ENCODE measurements at places on chromosomes 6 and 20.

- DNase-seq = no peak
These were observed at the start of gene FOXA2 for GRCh38 chr20:22584522-22584921. TSS of gene FOXA2 (minus strand) at chr20:22584572. CDS start at chr20:22584278, 294 bp downstream.

- DNase-seq = peak; percentile 33
These were observed 378.4 kb downstream of the ARHGAP18 start for GRCh38 chr6:129331450-129332138.

GRCh38 chr20:61900011-61900944 lies 165.4 kb downstream of the TAF4 start:
- DNase-seq = no peak

DNA sequence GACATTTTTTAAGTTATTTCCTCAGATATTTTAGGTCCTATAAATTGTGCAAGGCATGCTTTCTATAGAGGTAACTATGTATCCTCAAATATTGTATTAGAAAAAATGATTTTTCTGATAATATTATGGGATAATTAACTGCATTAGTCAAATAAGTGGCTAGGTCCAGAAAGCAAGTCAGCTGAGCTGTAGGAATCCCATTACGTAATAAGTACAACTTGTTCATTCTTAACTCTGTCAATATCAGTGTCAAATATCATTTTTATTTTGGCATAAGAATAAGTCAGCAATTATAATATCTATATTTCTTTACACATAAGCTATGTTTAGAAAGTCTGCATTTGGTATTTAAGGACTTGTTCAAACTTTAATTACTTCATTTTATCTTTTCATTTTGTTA lies 830.9 kb upstream of the GJE1 start:
- no peak for DNase-seq

- DNase-seq = peak; percentile 17
These were observed 20.4 kb downstream of the HLA-G start for GRCh38 chr6:29847871-29848630.

DNA sequence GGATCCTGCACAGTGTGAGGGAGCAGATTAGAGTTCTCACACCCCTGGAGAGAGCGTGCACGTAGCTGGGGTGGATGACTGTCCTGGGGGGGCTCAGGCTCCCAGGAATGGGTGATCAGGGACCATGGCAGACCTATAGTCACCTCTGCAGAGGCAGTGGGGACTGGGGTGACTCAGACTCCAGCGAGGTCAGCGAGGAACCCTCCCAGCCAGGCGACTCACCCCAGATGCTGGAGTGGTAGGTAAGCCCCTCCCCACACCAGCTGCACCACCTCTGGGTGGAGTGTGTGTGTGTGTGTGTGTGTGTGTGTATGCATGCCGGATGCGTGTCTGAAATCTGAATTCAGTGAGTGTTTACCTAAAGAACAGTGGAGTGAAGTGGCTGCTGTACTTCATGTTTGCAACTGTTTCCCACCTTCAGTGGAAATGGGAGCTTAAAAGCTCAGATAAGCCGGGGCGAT lies 17.4 kb upstream of the GTSF1L start:
- DNase-seq = no peak

- DNase-seq = no peak
These were observed 47.5 kb upstream of the TSHZ2 start for GRCh38 chr20:52924411-52925271.

GRCh38 chr20:57215826-57216471 lies 50.5 kb downstream of the BMP7 start:
- DNase-seq = no peak

DNA sequence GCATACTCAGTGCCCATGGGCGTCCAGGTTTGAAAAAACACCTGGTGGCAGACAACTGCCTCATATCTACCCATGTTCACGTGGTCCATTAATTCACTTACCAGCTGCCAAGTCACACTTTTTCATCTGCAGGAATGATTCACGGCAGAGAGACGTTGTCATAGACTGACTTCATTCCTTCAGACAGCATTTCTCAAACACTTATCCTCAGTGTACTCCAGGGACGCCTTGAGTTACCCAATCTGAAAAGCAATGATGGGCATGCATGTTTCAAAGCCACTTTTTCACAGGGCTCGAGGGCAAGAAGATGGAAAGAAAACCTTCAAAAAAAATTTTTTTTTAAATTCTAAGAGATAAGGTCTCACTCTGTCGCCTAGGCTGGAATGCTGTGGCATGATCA lies 6.0 kb downstream of the MMP24OS start:
- DNase-seq = no peak

DNA sequence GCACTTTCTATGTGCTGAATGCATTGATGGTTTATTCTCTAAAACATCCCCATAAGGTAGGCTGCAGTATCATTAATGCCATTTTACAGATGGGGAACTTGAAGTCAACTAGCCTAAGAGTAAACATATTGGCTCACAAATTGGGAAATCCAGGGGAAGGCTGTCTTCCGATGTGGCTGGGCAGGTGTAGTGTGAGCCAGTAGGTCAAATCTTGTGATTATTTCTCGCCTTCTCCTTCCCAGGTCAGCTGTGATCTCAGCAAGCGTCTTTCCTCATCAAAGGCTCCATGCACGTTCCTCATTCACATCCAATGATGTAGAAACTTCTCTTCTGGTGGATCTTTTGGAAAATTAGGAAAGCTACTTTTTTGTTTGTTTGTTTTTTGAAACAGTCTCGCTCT lies 94.1 kb upstream of the SHLD1 start:
- DNase-seq = no peak

DNA sequence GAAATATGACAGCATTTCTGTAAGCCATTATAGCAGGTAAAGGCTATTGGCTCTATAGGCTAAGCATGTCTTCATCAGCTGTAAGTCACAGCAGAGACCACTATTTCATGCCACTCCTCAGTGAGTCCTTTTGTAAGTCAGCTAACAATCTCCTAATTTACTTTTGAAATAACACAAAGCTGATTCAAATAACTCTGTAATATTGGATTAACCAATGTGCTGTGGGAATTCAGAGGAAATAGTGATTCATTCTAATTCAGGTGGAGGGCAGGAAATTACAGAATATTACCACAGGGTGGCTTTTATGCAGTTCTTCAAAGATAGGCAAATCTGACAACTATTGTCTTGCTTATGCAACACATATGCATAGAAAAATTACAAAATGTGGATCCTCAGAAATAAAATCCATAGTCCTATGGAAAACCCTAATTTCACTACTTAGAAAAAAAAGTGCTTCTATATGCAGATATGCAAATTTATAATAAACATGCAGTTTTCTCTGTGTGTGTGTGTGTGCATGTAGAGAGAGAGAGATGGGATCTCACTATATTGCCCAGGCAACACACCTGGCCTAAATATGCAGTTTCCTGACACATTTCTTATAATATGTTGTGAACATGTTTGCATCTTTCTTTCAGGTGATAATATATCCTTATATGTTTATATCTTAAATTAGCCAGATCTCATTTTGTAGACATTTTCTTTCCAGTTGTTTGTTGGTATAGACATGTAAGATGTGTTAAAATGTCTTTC lies 4.8 kb upstream of the SMIM28 start:
- no peak for DNase-seq

GRCh38 chr6:21586740-21587178 lies 6.8 kb upstream of the SOX4 start:
- DNase-seq = no peak

- DNase-seq = no peak
These were observed 74.4 kb downstream of the SH3BGRL2 start for GRCh38 chr6:79705456-79705995.

DNA sequence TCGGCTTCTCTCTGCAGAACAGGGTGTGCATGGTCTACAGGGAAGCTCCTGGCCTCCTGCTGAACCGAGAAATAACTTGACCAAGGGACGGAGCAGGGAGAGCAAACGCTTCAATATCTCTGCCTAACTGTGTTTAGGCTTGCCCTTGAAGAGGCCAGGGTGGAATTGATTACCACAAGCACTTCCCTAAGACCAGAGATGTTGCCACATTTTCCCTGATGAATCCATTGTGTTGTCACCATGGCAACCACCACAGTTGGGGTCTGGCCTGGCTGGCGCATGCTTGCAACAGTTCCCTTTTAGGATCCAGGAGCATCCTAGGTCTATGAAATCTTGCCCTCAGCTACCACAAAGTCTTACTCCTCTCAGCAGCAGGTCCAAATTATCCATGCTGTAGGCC lies 213.5 kb upstream of the SULF2 start:
- DNase-seq = peak; percentile 64

DNA sequence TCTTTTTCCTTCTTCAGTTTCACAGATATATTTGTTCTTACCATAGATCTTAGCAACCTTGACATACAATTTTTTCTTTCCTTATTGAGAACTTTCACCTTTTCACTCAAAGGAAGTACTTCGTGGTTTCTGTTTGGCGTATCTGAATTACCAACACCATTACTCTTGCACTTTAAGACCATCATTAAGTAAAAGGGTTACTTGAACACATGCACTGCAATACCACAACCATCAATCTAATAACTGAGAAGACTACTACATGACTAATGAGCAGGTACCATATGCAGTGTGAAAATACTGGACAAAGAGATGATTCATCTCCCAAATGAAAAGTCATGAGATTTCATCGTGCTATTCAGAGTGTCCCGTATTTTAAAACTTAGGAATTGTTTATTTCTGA lies 21.7 kb upstream of the SENP6 start:
- DNase-seq = no peak

DNA sequence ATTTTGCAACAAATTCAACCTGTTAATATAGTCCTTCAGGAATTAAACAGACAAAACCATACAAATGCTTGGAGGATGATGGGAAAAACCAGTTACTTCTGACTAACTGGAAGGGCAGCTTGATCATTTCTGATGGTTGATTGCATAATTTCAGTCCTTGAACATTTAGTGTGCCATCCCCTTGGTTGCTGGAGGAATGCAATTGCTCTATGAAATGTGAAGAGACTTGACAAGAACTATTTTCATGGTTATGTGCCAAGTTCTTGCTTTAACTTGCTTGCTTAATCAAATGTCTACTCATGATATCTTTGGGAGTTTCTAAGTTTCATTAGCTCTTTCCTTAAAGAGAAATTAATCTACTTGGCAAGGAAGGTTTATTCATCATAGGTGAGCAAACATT lies 45.2 kb downstream of the ANKEF1 start:
- DNase-seq = peak; percentile 70

- peak; percentile 60 for DNase-seq
These were observed 161.5 kb upstream of the ADGRB3 start for GRCh38 chr6:68473433-68474210.

GRCh38 chr6:128690063-128690462 lies 169.7 kb upstream of the PTPRK start:
- DNase-seq = no peak
